ENCODE measurements at places on chromosomes 13 and 19.

DNA sequence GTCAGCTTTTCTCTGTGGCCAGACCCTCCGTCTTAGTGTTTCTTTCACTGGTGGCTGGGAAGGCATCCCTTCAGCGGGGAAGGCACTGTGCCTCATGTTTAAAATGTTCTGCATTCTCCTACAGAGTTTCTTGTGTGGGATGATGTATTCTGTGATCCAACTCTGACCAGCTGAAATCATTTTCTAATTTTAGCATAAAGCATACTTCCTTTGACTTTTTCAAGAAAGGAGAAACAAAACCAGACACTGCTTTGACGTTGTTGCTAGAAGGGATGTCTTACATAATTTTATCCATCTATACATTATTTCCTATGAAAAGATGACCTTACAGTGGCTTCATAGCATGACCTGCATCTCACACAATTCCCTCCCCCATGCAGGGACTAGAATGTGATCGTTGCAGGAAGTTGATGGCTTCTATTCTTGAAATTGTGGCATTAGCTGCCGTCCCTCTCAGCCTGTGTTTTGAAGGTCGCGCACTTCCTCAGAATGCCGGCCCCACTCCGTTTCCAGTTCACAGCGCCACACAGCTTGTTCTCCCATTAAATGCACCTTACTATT is 38.6 kb upstream of the TEX29 start:
- DNase-seq = peak; percentile 19

GRCh38 chr19:2255112-2255845 is 938 bp downstream of the JSRP1 start:
- no peak for DNase-seq

DNA sequence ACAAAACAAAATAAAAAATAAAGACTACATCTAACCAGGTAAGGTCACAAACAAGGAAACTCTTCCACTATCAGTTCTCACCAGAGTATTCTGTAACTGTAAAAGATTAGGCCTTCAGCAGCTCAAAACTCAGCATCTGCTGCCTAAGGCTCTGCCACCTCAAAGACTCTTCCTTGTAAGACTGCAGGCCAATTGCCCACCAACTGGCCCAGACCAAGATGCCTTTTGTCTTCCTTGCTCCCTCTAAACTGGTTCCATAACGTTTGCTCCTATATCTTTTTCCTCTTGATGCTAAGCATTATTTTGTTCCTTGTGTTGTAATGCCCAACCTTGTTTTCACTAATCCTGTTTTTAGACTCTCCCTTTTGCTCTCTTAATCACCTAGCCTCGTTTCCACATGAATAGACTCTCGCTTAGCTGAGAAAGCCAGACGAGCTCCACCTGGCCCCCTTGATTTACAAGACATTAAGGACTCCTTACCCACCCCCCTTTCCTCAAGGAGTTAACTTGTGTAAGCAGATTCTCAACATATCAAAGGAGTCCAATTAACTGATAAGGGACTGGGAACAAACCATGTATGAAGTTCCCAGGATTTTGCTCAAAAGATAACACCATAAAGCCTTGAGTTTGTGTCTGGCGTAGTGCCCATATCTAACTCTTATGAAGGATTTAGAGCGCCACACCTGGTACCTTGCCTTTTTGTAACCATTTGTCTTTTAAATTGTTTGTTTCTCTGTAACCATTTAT is 1.5 kb downstream of the ZNF814 start:
- peak; percentile 37 for DNase-seq

GRCh38 chr19:28840891-28841290 is 372.1 kb downstream of the UQCRFS1 start:
- DNase-seq = no peak

- peak; percentile 79 for DNase-seq
Measured at GRCh38 chr13:80342471-80343371, 1.8 kb upstream of the SPRY2 start.

GRCh38 chr13:73924607-73925006 is 209.6 kb downstream of the KLF12 start:
- DNase-seq = no peak

GRCh38 chr13:82898586-82898985 is 983.7 kb downstream of the SLITRK1 start:
- DNase-seq = no peak

DNA sequence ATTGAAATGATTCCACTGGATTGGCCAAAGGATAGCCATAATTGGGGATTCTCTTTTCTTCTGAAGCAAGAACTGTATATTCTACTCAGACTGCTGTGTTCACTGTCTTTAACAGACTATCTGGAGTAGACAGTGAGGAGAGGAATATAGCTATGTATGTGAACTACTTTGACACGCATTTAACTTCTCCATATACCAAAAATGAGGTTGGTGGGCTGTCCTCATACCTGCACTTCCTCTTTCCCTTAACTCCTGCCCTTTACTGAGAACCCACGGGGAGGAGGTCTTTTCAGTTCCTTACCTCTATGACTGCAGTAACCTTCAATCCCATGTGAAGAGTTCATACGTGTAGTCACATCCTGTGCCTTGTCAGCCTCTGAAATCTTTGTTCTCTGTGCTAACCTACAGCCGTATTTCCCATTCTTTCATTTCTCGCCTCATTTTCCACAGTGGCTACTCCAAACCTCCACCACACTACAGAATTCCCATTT is 305.8 kb downstream of the MTUS2 start:
- DNase-seq = no peak

DNA sequence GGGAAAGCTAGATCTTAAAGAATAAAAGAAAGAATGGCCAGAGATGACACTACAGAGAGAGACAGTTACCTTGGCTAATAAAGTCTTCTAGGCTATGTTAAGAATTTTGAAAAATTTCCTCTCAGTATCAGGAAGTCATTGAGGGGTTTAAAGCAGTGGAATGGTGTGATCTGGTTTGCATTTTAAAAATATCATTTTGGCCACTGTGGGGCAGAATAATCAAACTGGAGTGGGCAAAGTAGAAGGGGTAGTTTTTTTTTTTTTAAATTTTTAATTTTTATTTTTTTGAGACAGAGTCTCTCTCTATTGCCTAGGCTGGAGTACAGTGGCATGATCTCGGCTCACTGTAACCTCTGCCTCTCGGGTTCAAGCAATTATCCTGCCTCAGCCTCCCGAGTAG is 4.4 kb upstream of the CNMD start:
- DNase-seq = no peak

- no peak for DNase-seq
Measured at GRCh38 chr19:33368074-33368864, 5.2 kb upstream of the CEBPG start.

GRCh38 chr13:112725346-112726015 is 35.6 kb downstream of the ATP11A start:
- no peak for DNase-seq

GRCh38 chr19:7961920-7962626 is 18.6 kb upstream of the TIMM44 start:
- no peak for DNase-seq

DNA sequence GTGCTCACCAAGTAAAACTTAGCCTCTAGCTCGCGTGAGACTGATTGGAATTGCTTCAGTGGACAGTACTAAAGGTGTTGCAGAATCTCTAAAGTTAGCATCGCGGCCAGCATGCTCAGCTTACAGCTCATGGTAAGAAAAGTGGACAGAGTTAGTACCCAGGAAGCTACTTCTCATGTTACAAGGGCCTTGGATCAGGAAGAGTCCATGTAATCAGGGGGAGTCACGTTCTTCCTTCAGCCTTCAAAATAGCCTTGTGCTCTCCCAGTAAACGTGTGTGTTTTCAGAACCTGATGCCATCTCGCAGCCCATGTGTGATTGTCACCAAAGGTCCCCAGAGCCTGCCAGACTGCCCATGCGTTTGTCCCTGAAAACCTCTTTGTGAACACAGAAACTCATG is 195.8 kb upstream of the RNF113B start:
- DNase-seq = peak; percentile 76

- DNase-seq = no peak
Measured at GRCh38 chr19:44752123-44752815, 3.8 kb downstream of the BCL3 start.

DNA sequence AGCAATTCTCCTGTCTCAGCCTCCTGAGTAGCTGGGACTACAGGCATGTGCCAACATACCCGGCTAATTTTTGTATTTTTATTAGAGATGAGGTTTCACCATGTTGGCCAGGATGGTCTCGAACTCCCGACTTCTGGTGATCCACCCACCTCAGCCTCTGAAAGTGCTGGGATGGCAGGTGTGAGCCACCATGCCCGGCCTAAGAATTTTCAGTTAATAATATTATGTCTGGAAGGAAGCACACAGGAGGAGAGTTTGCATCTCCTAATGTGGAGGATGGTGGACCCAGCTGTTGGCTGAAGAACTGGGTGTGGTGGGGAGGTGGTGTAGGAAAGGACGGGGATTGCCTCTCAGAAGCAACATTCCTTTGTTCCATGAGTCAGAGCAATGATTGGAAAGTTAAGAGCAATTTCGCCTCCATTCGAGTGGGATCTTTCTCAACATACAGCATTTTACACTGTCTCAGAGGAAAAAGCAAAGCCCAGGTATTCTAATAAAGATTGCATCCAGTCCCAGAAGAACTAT is 11.9 kb downstream of the PDCD2L start:
- DNase-seq = no peak

GRCh38 chr19:2332341-2333026 is 4.0 kb downstream of the SPPL2B start:
- DNase-seq = no peak

DNA sequence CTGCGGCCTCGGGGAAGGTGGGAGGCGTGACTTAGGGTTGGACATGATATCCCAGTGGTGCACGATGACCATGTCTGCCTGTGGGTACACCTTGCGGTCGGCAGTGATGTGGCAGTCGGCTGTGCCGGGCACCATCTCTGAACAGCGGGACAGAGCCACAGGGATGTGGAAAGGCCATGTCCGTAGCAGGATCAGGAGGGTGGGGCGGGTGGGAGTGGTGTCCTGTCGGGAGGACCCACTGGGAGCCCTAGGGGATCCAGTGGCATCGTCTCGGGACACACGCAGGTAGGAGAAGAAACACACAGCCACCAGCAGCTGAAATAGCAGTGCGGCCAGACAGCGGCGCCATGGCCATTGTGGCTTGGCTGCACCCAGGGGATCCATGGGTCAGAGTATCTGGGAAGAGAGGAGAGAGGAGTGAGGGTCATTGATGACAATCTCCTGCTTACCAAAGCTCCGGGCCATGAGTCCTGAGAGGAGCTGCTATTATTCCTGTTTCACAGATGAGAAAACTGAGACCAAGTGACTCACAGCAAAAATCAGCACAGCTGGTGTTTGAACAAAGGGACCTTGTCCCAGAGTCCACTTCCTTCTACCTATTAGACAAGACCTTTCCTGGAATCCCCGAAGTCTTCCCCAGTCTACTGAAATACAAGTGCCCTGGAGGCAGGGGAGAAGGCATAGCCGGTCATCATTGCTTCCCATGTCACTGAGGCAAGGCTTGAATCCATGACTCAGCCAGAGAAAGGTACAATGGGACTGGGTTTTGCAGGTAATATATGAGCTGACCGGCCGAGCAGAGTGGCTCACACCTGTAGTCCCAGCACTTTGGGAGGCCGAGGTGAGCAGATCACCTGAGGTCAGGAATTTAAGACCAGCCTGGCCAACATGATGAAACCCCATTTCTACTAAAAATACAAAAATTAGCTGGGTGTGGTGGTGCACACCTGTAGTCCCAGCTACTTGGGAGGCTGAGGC is 5.2 kb upstream of the FUT6 start:
- DNase-seq = no peak

Measured in right renal cortex interstitium (tissue), 3 donors.